Activated CD4-positive, alpha-beta T cell treated with anti-CD3 and anti-CD28 coated beads, Interleukin-2, amount 10 ng/mL, durations not matched to agents 7 days and 5 days (primary cell): ENCODE measurements at places on chromosomes 7 and 10. TPM values are rescaled to one million over a fixed set of nuclear protein-coding genes. Genes with fewer than 3 reads are reported as not detected.

GPR26 gene
- not detected for total RNA-seq

DNA sequence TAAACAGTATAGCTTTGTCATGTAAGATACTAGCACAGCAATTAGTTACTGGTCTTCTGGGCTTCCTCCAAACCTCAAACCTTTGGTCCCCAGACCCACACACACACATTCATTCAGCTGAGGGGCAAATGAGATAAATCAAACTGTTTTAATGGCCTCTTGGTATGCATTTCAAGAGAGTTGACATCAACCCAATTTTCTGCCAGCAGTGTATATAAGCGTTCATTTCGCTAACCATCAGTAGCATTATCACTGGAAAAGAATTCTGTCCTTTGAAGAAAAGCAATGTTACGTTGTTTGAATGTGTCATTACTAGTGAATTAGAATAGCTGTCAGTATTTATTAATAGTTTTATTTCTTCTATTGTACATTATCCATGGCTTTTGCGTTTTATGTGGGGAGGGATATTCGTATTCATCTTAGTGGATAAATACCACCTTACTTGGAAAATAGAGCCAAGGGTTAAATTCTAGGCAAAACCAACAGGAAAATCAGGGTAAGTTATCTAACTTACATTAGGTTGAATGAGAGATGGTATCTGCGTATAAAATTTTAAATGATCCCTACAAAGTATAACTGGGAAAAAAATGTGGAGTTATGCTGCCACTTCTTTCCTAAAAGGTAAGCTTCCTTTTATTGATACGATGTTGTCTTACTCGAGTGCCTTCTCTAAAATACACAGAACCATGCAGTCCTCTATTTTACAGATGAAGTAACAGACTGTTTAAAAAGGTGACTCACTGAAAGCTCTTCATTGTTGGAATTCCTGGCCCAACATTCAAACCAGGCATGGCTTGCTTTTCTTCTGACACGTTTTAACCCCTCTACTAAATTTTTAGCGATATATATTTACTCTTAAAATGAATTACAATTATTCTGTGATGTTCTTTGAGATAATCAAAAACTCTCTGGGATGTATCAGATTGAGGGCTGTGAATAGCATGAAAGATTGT lies 2.0 kb upstream of the ZMYND11 start:
- peaks cover 43% of the 10 kb centered on the region for H3K4me1 ChIP-seq
- no peaks in the 10 kb centered on the region for H3K27me3 ChIP-seq
- peak overlapping the region; percentile 90 for H3K4me3 ChIP-seq
- peaks cover 2% of the 10 kb centered on the region for H3K36me3 ChIP-seq

DNA sequence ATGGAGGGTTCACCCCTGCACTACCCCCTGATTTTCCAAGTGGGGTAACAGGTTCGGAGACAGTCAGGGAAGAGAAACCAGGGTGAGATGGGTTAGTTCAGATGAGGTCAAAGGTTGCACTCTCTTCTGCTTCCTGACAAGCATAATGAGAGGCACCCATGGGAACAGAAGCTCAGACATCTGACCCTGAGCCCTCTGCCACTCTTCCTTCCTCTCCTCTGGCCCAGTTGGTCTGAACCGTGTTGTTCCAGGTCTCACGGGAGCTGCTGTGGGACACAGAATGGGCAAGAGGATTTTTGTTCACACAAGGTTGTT lies 38.4 kb downstream of the DNAJB12 start:
- DNase-seq, result no peak
- H3K4me3 ChIP-seq, result no peak overlapping the region
- peaks cover 3% of the 10 kb centered on the region for H3K36me3 ChIP-seq
- H3K27ac ChIP-seq, result peak overlapping the region; percentile 55
- peaks cover 64% of the 10 kb centered on the region for H3K4me1 ChIP-seq

GRCh38 chr7:93226310-93226709 lies at the start of gene HEPACAM2:
Gene HEPACAM2 (minus strand): TSS chr7:93226469.
- H3K36me3 ChIP-seq, result no peaks in the 10 kb centered on the region
- DNase-seq, result no peak
- peaks cover 15% of the 10 kb centered on the region for H3K27me3 ChIP-seq
- H3K4me1 ChIP-seq, result peaks cover 10% of the 10 kb centered on the region

- no peak overlapping the region for H3K4me3 ChIP-seq
- DNase-seq, result no peak
- no peaks in the 10 kb centered on the region for H3K36me3 ChIP-seq
- H3K27ac ChIP-seq, result no peak overlapping the region
- no peaks in the 10 kb centered on the region for H3K27me3 ChIP-seq
Measured at GRCh38 chr7:156088115-156088514, 275.9 kb upstream of the SHH start.

DNA sequence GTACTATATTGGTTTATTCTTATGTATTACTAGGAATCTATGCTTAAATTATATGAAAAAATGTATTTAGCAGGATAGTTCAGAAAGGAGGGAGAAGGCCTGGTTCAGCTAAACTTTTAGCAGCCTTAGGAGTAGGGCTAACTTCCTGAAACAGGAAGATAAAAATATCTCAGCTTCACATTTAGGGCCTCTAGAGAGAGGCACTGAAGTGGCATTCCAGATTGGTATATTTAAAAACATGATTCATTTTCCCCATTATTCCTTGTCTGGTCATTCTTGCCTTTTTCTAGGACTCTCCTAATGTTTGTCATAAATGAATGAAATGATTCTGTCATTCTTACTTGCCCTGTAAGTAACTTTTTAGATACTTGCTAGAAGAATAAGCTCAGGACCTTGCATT lies 63.0 kb upstream of the CYP26C1 start:
- no peaks in the 10 kb centered on the region for H3K27me3 ChIP-seq
- H3K4me1 ChIP-seq, result peaks cover 9% of the 10 kb centered on the region
- no peak for DNase-seq
- H3K27ac ChIP-seq, result no peak overlapping the region

ITIH5 gene
- total RNA-seq, result not detected

LANCL2 gene
- total RNA-seq, result 10.3 TPM

- H3K36me3 ChIP-seq, result no peaks in the 10 kb centered on the region
- H3K4me1 ChIP-seq, result no peaks in the 10 kb centered on the region
- no peak for DNase-seq
- H3K27ac ChIP-seq, result no peak overlapping the region
- H3K27me3 ChIP-seq, result no peaks in the 10 kb centered on the region
- H3K4me3 ChIP-seq, result no peak overlapping the region
Measured at GRCh38 chr7:30861612-30862011, 50.0 kb upstream of the AQP1 start.

- no peak overlapping the region for H3K27ac ChIP-seq
- H3K27me3 ChIP-seq, result peaks cover 35% of the 10 kb centered on the region
- peaks cover 5% of the 10 kb centered on the region for H3K4me1 ChIP-seq
- no peaks in the 10 kb centered on the region for H3K36me3 ChIP-seq
- no peak for DNase-seq
Measured at GRCh38 chr10:49212783-49213182, 24.6 kb upstream of the TMEM273 start.

DNA sequence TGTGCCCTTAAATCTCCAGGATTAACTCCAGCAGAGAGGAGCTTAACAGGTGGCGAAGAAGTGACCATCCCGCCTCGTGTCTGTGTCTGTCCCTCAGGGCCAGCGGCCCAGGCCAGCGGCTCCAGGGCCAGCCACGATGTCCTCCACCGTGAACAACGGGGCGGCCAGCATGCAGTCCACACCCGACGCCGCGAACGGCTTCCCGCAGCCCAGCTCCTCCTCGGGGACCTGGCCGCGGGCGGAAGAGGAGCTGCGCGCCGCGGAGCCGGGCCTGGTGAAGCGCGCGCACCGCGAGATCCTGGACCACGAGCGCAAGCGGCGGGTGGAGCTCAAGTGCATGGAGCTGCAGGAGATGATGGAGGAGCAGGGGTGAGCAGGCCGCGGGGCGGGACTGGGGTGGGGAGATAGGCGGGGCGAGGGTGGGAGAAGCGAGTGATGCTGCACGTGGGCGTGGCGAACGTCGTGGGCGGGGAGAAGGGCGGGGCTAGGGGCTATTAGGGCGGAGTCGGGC lies 33.3 kb downstream of the SRRM3 start:
- DNase-seq, result peak; percentile 84
- H3K27ac ChIP-seq, result no peak overlapping the region
- peaks cover 32% of the 10 kb centered on the region for H3K27me3 ChIP-seq
- H3K36me3 ChIP-seq, result no peaks in the 10 kb centered on the region
- H3K4me1 ChIP-seq, result peaks cover 10% of the 10 kb centered on the region
